ENCODE measurements at places on chromosomes 12 and 14.

DNA sequence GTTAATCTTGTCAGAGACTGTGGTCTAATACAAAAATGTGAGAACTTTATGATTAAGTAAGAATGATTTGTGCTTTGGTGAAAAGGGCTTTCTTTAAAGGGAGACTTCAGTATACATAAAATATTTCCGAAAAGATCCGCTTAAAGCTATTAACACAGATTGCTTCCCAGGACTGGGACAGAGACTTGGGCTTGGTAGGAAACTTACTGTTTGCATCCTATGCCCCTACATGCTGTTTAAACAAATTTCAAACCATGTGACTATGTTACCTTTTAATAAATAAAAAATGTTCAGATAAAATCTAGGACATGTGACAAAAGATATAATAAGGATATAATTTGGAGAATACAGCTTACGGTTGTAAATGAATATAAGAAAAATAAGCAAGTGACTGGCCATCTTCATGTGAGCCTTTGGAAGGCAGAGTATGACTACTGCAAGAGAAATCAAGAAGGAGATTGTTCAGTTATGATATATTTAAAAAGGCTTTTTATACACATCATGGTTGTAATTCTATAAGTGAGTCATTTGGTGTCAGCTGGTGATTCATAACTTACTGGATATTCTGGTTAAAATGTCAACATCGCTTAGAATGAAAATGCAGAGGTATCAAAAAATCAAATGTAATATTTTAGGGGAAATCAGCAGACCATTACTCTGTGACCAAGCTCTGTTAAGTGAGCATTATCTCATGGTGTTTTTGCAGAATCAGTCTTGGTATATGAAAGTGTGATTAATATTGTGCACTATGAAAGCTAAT lies 234.7 kb upstream of the E2F7 start:
- no peak for DNase-seq

GRCh38 chr12:116165036-116165425 lies 112.5 kb downstream of the MED13L start:
- no peak for DNase-seq

DNA sequence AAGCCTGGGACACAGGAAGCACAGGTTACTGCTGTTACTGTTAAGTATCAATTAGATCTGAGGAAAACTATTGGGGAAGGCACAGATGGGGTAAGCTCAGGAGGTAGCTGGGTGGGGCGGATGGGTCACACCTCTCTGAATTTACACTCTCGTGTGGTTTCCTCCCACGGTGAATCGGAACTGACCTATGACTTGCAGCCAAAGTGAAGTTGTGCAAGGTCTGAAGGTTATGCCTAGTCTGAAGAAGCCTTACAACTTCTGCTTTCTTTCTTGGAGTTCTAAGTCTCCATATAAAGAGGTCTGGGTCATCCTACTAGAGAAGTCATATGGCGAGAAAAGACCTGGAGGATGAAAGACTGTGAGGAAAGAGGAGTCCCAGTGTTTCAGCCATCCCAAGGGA lies 25.6 kb upstream of the GPATCH2L start:
- DNase-seq: no peak

- no peak for DNase-seq
These were observed 21.1 kb downstream of the C12orf71 start for GRCh38 chr12:27061317-27061716.

DNA sequence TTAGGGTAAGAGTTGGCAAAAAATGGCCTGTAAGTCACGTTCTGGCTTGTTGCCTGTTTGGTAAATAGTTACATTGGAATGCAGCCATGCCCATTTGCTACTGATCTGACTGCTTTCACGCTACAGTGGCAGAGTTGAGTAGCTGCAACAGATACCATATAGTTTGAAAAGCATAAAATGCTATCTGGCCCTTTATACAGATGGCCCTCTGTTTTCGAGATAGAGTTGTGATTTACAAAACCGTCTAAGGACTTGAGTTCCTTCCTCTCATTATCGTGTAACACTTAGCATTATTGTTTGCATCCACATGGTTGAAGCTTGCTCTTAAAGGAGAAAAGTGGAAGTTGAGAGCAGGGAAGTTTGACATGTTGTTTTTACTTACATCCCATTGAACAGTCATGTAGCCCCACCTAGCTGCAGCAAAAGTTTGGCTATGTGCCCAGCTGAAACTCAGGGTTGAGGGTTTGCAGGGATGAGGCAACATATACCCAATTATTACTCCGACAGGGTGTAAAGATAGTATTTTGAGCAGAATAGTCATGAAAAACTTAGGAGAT lies 11.3 kb upstream of the SCFD1 start:
- peak; percentile 95 for DNase-seq

- no peak for DNase-seq
These were observed 6.6 kb downstream of the CHST11 start for GRCh38 chr12:104463368-104463767.

- DNase-seq: no peak
These were observed 3.0 kb downstream of the KRT73 start for GRCh38 chr12:52615208-52615868.

GRCh38 chr12:101832030-101832429 lies 1.3 kb upstream of the GNPTAB start:
- no peak for DNase-seq

DNA sequence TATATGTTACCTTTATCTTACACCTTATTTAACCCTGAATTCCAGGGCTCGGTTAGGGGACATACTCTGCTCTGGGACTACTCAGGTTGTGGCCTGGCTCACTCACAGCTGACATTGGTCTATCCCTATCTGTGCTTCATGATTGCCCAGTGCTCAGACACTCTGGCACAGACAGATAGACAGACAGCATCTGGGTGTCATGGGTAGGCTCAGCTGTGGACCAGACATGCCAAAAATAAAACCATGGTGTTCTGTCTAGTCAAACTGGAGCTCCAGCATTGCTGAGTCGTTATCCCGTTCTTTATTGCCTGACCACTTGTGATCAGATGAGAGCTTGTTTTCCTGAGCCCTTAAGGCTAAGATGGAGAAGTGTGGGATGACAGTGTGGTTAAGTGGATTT lies 29.0 kb downstream of the FBXW8 start:
- DNase-seq: no peak

- no peak for DNase-seq
These were observed 34.9 kb upstream of the CTDSP2 start for GRCh38 chr12:57881475-57881874.

DNA sequence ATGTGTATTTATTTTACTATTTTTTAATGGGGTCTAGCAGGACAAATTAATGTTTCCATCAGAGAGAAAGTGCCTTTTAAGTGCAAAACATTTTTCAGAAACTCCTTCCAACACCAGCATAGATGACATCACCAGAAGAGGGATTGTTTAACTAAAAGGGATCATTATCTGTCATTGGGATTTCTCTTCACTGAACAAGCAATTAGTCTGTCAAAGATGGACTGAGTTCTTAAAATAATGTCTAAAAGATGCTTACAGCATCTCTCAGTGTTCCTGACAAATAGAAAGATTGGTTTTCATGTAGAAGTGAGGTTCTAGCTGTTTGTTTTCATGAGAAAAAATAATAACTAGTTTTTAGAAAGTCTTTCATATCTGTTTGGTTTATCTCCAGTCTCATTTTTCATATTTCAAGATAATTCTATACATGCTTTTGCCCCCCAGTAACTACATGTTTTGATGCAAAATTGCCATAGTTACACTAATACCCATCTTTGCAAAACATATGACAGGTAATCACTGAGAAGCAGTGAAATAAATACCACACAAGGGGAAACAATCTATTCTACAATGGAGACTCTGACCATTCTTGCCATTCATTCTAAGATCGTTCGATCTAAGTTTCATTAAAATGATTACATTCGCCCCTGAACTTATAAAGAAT lies 850.3 kb downstream of the GALC start:
- no peak for DNase-seq

DNA sequence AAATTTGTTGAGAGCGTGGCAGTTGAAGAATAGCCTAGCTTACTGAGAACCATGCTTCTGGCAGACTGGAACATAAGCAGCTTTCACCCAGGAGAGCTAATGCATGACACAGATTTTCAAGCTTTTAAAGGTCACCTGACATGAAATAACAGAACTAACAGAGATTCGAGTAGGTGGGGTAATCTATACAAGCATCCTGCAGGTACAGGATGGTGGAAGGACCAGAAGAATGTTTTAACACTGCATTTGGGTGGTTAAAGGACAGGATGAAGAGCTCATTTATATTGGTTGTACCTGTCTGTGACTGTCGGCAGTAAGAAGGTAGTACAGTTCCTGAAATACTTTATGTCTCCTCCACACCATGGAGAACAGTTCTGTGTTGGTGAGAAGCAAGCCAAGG lies 8.9 kb downstream of the PELI2 start:
- no peak for DNase-seq

GRCh38 chr12:131787143-131787660 lies 41.0 kb upstream of the MMP17 start:
- DNase-seq: no peak

DNA sequence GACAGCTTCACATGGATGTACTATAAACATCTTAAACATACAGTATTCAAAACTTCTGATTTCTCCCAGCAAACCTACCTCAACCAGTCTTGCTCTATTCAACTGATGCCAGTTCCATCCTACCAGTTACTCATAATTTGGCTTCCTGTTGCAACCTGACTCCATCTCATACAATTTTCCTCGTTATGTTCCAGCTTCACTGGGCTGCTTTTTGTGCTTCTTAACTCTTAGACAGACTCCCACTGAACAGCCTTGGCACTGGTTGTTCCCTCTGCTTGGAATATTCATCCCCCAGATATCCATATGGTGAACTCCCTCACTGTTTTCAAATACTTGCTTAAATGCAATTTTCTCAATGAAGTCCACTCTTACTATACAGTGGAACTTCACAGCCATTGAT lies 249.2 kb downstream of the AEBP2 start:
- DNase-seq: no peak
